Mononuclear cell (primary cell): ENCODE measurements at places on chromosomes 12 and 14. TPM values are rescaled to one million over a fixed set of nuclear protein-coding genes. Genes with fewer than 3 reads are reported as not detected.

SELPLG gene
- total RNA-seq: 36.8 TPM

TSPAN9 gene
- 3.5 TPM for total RNA-seq

OTOGL gene
- total RNA-seq: not detected

KCNC2 gene
- not detected for total RNA-seq

GPR68 gene
- 1.7 TPM for total RNA-seq

BTBD6 gene
- 25.4 TPM for total RNA-seq

NRXN3 gene
- under 0.01 TPM for total RNA-seq

POTEM gene
- not detected for total RNA-seq

VRTN gene
- not detected for total RNA-seq

CNTN1 gene
- not detected for total RNA-seq

PKP2 gene
- 0.84 TPM for total RNA-seq

GRIP1 gene
- 0.94 TPM for total RNA-seq

IL26 gene
- total RNA-seq: 0.21 TPM

LHX5 gene
- not detected for total RNA-seq

ABCC9 gene
- total RNA-seq: 0.10 TPM

OR6C3 gene
- total RNA-seq: not detected

CHD8 gene
- 99.9 TPM for total RNA-seq

TRPV4 gene
- 0.31 TPM for total RNA-seq

AKAP3 gene
- 1.4 TPM for total RNA-seq

TMEM117 gene
- 4.9 TPM for total RNA-seq

CCND2 gene
- total RNA-seq: 60.7 TPM

SPIC gene
- total RNA-seq: not detected

HCAR3 gene
- 25.9 TPM for total RNA-seq

CMA1 gene
- not detected for total RNA-seq
